ENCODE measurements at places on chromosomes 3 and 15.

DNA sequence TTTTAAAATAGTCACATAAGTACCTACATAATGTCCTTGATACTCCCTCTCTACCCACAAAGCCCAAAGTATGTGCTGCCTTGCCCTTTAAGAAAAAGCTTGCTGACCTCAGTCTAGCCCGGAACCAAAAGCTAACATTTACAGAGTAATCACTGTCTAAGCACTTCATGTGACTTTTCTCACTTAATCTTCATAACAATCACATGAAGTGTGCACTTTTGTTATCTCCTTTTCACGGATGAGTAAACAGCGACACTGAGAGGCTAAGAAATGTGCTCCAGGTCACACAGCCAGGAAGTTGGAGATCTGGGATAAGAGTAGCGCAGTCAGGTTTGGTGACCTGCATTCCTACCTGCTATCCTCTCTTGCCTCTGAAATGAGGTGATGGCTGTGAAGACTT, 194.0 kb downstream of the ITPR1 start:
- DNase-seq: no peak

DNA sequence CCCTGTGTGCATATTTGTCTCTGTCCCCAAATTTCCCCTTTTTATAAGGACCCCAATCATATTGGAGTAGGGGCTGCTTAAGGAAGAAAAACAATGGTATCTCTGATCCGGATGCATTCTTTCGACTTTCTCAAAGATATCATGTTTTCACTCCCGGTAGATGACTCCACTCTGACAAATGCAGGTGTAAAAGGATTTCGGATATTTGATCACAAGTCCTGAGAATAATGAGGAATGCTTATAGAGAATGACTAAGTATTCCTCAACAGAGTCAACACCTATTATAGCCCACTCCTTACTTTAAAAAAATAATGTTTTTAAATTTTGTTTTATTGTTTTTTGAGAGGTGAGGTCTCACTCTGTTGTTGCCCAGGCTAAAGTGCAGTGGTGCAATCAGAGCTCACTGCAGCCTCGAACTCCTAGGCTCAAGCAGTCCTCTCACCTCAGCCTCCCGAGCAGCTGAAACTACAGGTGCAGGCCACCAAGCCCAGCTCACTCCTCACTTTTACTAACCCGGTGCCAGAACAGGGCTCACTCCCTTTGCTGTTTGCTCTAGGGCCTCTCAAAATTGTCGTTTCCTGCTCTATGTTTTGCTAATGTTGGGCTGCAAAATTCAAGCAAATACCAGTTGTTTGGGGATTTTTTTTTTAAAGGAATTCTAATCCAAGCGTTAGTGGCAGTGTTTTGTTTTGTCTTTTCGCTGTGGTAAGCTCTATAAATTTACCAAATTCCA, 24.6 kb downstream of the COL8A1 start:
- DNase-seq: no peak

- no peak for DNase-seq
Observed at GRCh38 chr3:150447631-150448465, 39.8 kb downstream of the TSC22D2 start.

DNA sequence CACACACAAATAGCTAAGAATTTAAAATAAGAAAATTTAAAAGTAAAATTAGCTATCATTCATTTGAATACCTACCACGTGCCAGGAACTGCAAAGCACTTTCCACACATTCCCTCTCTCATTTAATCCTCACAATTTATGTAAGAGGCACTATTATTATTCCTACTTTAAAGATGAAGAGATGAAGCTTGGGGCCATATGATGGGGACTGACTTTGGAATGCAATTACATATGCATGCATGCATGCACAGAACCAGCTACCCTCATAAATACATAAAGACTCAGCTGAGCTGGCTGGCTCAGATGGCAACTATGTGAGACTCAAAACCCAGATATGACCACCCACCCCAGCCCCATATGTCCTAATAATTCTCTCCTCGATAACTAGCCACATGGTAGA, 31.7 kb upstream of the THUMPD3 start:
- DNase-seq: no peak

GRCh38 chr3:178849199-178849910, 222.3 kb downstream of the ZMAT3 start:
- no peak for DNase-seq

DNA sequence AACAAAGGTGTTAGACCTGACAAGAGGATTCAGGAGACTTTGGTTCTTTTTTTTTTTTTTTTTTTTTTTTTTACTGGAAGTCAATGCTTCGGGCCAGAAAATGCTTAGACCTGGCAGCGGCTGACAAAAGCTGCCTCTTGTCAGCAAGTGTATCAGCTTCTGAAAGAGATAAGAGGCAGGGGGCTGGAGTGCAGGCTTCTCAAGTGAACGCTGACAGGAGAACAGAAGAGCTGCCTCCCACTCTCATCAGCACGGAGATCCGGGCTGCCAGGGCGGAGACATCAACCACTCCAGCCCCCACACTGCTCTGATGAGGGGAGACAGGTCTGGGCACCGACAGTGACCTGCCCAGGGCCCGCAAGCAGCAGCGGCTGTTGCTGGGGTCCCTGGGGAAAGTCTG, 9.4 kb upstream of the SCN5A start:
- DNase-seq: no peak

DNA sequence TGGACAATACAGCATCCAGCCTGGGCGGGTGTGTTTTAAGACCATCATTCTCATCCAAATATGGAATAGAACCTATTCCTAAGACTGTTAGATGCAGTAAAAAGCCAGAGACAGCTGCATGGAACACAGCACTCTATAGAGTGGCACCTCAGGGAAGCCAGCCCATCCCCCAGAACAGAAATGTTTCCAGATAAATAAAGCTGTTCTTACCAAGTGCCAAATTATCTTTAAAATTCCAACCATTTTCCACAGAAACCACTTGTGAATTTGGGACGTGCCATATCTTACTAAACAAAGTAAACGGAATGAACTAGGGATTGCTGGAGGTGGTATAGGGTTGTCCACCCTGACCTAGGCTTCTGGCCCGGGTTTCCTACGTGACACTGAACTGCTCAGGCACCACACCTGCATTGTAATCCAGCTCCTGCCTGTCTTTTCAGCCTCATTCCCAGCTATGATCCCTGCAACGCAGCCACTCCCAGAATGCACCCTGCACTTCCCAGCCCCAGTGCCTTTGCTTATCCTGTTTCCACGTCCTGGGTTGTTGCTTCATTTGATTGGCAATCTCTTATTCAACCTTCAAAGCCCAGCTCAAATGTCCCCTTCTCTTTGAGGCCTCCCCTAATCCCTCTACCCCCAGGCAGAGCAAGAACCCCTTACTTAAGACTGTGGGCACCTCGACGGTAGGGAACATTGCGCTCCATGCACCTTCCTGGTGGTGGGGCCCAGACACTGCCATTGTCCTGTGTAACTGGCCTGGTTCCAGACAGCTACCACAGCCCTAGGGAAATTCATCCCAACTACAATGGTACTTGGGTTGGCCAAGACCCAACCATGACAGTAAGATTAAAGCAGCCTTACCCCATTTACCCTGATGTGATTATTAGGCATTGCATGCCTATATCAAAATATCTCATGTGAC, 100.2 kb downstream of the IQSEC1 start:
- DNase-seq: no peak

GRCh38 chr3:32379831-32380500, 11.7 kb upstream of the CMTM7 start:
- DNase-seq: no peak

DNA sequence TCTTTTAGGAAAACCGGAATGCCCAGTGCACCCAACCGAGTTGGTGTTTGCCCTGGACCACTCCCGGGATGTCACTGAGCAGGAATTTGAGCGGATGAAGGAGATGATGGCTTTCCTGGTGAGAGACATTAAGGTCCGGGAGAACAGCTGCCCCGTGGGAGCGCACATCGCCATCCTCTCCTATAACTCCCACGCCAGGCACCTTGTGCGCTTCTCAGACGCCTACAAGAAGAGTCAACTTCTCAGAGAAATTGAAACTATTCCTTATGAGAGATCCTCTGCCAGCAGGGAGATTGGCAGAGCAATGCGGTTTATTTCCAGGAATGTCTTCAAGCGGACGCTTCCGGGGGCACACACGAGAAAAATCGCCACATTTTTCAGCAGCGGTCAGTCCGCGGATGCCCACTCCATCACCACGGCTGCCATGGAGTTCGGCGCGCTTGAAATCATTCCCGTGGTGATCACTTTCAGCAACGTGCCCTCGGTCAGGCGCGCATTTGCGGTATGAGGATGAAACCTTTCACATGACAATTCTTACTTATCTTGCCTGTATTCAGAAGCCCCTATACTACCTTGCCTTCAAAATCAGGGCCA, 97.5 kb downstream of the PIK3R4 start:
- no peak for DNase-seq

DNA sequence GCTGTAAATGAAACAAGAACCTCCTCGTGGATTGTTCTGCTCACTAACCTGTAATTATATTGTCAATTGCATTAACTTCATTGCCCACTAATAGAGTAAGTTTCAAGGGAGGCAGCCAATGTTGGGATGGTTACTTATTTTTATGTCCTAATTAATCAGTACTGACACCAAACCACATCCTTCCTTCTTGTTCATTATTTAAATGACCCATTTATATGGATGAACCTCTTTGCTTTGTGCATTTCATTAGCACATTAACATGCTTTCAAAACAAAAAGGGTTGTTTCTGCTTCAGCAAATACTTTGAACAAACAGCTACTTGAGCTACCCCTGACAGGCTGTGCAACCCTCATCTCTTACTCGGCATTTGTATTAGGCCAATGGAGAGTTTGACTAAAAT, 374.2 kb downstream of the MECOM start:
- DNase-seq: no peak

- DNase-seq: no peak
Observed at GRCh38 chr3:52795298-52795900, 803 bp downstream of the ITIH3 start.

DNA sequence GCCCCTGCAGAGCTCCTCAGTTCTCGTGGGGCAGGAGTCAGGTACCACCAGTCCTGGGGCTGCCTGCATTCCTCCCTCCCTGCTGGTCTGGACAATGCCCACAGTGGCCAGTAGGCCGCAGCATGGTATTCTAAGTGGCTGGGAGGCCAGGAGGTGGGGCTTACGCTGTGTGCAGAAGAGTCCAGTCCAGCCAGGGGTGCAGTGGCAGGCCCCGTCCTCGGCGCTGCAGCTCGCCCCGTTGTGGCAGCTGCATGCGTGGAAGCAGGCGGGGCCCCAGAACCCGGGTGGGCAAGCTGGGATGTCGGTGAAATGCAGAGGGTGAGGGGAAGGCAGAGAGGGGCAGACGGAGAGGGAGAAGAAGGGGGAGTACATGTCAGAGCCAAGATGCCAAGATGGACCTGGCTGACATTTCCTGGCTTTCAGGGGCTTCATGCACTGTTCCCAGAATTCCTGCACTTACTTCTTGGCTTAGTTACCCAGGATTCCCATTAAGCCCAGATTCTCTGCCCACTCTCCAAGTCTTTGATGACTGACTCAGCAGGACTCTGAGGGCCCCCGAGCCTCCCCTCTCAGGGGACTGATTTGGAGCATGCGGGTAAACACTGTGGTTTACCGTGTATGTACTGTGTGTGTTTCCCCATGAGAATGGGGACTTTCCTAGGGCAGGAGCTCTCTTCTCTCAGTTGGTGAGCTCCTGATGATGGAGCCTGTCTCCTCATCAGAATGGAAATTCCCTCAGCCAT, 47.5 kb downstream of the RAB11A start:
- peak; percentile 62 for DNase-seq

GRCh38 chr15:69498987-69499386, 46.4 kb downstream of the RPLP1 start:
- DNase-seq: no peak

- DNase-seq: no peak
Observed at GRCh38 chr3:17510265-17510664, 232.2 kb downstream of the TBC1D5 start.

DNA sequence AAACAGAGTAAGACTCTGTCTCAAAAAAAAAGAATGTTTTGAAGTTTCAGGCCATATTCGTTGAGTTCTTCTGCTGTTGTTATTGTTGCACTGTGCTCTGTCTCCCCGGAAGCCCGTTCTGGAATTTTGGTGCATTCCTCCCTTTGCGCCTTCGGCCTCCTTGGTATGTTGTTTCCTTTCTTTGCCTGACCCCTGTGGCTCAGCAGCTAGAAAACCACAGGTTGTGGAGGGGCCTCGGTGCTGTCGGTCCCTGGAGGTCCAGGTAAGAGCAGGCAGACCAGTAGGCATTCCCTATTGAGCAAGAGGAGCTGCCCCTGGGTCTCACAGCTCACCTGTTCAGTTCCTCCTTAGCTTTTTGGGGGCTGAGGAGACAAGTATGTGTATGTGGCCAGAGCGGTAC, 51.0 kb upstream of the DLG1 start:
- DNase-seq: no peak

DNA sequence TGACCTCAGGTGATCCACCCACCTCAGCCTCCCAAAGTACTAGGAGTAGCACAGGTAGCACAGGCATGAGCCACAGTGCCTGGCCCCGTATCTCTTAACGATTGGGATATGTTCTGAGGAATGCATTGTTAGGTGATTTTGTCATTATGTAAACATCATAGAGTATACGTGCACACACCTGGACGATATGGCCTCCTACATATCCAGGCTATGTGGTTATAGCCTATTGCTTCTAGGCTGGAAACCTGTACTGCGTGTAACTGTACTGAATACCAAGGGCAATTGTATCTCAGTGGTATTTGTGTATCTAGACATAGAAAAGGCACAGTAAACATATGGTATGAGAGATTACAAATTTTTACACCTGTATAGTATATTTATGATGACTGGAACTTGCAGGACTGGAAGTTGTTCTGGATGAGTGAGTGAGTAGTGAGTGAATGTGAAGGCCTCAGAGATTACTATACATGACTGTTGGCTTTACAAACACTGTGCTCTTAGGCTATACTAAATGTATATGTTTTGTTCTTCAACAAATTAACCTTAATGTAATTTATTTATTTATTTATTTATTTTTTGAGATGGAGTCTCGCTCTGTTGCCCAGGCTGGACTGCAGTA, 120.7 kb downstream of the MBNL1 start:
- DNase-seq: no peak

GRCh38 chr3:133940536-133940935, 44.9 kb upstream of the RAB6B start:
- DNase-seq: no peak

DNA sequence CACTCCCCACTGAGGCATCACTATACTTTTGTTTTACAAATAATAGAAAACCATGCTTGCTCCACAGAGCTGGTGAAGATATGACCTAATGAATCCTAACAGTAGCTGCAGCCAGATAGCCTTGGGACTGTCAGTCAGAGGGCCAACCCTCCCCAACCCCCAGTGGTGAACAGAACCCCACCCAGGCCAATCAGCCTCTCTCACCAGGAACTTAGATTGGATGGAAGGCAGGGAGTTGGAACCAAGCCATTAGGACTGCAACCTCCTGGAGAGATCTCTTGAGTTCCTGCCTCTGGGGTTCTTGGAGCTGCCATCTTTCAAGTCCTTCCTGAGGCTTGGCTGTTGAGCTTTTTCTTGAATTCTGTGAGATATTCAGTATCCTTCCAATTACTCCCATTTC, 3.0 kb upstream of the MRPS22 start:
- no peak for DNase-seq

- no peak for DNase-seq
Observed at GRCh38 chr3:128084675-128085021, 32.4 kb downstream of the SEC61A1 start.

- DNase-seq: no peak
Observed at GRCh38 chr15:60419753-60420152, 22.0 kb upstream of the ANXA2 start.

All from neural crest cell (in vitro differentiated cells).